Heart right ventricle (tissue), 16 donors: ENCODE measurements at places on chromosomes 12 and 14. TPM values are rescaled to one million over a fixed set of nuclear protein-coding genes. Genes with fewer than 3 reads are reported as not detected.

Gene POTEM
- total RNA-seq, result not detected

Gene LALBA
- not detected for total RNA-seq

Gene HOXC5
- not detected for total RNA-seq

Gene MYL2
- total RNA-seq, result 56,186 TPM

GRCh38 chr14:66254038-66254437, 232.1 kb upstream of the CCDC196 start:
- no peaks in the 10 kb centered on the region for H3K36me3 ChIP-seq
- no peaks in the 10 kb centered on the region for H3K27me3 ChIP-seq
- H3K4me3 ChIP-seq, result no peak overlapping the region
- peaks cover 4% of the 10 kb centered on the region for H3K4me1 ChIP-seq

GRCh38 chr14:68734231-68734732, 58.6 kb downstream of the ZFP36L1 start:
- no peaks in the 10 kb centered on the region for H3K27me3 ChIP-seq
- no peak for DNase-seq
- H3K4me3 ChIP-seq, result no peak overlapping the region
- H3K4me1 ChIP-seq, result peaks cover 41% of the 10 kb centered on the region
- no peak overlapping the region for H3K27ac ChIP-seq

DNA sequence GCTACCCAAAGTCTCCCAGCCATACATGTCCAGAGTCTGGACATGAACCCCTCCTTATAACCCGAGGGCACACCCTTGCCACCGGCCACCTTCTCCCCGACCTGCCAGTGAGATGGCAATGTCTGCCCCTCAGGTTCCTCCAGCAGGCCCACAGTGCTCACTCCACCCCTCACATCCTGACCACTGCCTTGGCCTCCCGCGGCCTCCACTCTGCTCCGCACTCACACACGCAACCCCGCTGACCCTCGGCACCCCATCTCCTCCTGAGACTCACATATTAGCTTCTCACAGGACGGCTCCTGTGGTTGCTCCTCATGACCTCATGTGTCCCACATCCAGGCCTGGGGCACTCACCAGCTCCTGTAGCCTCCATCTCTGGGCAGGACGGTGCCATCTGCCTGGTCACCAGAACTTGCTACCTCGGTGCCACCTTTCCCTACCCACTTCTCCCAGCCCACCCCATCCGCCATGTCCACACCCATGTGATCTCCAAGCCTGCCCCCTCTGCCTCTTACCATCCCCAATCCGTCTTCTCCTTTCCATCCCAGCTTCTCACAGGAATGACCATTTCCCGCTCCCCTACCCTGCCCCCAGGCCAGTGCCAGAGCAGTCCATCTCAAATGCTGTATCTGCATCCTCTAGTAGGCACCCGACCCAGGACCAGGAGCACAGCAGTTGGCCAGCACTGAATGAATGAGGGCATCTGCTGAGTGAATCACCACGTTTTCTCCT, 198.6 kb upstream of the DIO3 start:
- no peak overlapping the region for H3K4me3 ChIP-seq
- H3K4me1 ChIP-seq, result no peaks in the 10 kb centered on the region
- H3K27ac ChIP-seq, result no peak overlapping the region

DNA sequence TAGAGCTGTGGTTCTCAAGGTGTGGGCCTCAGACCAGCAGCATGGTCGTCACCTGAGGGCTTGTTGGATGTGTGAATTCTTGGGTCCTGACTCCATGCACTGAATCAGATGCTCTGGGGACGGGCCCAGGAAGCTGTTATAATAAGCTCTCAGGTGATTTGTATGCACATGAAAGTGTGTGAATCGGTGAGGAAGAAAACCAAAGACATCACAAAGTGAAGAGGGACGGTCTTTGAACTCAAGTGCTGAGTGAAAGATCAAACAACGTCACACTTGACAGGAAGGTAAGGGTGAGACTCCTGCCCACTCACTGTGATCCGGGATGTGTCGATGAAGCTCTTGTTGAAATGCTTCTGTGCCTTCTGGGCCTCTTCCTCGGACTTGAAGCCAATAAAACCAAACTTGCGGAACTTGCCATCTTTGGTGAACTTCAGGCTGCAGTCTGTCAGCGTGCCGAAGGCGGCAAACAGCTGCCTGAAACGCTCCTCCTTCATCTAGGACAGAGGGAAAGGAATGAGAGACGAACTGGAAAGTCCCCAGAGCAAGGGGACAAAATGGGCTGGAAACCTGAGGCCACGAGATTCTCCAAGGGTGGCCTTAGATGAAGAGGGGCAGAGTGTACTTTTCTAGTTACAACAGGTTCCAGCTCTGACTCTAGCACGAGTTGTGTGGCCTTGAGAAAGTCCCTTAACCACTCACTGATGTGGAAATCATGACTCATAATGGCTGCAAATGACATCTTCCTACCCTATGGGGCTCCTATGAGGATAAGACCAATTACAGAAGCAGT, 4.0 kb downstream of the RBM19 start:
- H3K27me3 ChIP-seq, result no peaks in the 10 kb centered on the region
- no peak for DNase-seq
- H3K27ac ChIP-seq, result no peak overlapping the region
- H3K36me3 ChIP-seq, result peaks cover 5% of the 10 kb centered on the region
- H3K4me3 ChIP-seq, result no peak overlapping the region

- no peak overlapping the region for H3K27ac ChIP-seq
- no peak for DNase-seq
- H3K4me1 ChIP-seq, result no peaks in the 10 kb centered on the region
Observed at GRCh38 chr14:100048786-100049185, 16.4 kb upstream of the EVL start.

GRCh38 chr14:74683406-74683805, 29.5 kb downstream of the AREL1 start:
- no peak for DNase-seq
- no peaks in the 10 kb centered on the region for H3K27me3 ChIP-seq
- H3K4me3 ChIP-seq, result no peak overlapping the region
- peaks cover 6% of the 10 kb centered on the region for H3K4me1 ChIP-seq

DNA sequence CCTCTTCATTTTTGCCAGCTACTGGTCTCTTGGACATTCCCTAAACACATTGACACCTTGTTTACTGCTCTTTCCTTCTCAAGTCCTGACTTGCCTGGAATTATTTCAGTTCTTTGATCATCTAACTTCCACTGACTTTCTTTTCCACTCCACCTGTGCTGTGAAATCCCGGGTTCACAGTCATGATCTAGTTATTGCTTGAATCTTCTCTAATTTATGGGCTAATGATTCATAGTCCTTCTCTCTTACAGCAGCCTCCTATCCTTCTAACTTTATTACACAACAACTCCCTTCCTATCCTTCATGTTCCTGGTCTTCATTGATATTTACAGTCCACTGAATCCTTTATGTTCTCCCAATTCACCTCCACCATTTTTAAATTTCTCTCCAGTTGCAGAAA, 260.1 kb downstream of the C12orf75 start:
- H3K27ac ChIP-seq, result no peak overlapping the region
- no peaks in the 10 kb centered on the region for H3K27me3 ChIP-seq
- DNase-seq, result no peak
- no peaks in the 10 kb centered on the region for H3K36me3 ChIP-seq

DNA sequence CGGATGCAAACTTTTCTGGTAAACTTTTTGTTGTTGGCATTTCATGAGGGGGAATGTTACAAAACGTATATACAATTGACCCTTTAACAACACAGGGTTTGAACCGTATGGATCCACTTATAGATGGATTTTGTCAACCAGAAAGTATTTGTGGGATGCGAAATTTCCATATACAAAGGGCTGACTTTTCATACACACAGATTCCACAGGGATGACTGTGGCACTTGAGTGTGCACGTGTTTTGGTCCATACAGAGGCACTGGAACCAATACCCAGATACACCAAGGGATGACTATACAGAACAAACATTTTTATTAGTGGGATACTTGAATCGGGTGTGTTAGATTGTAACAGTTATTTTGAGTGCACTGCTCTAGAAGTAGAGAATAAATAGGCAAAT, 29.8 kb upstream of the CCT2 start:
- H3K36me3 ChIP-seq, result no peaks in the 10 kb centered on the region
- no peak for DNase-seq
- no peak overlapping the region for H3K4me3 ChIP-seq
- H3K27ac ChIP-seq, result no peak overlapping the region
- H3K4me1 ChIP-seq, result peaks cover 7% of the 10 kb centered on the region

GRCh38 chr14:53462931-53463778, 310.0 kb upstream of the DDHD1 start:
- no peak for DNase-seq
- no peak overlapping the region for H3K27ac ChIP-seq
- no peaks in the 10 kb centered on the region for H3K27me3 ChIP-seq
- no peak overlapping the region for H3K4me3 ChIP-seq

GRCh38 chr14:92601757-92602417, 88.3 kb downstream of the RIN3 start:
- H3K27ac ChIP-seq, result no peak overlapping the region
- H3K36me3 ChIP-seq, result no peaks in the 10 kb centered on the region
- DNase-seq, result no peak
- H3K27me3 ChIP-seq, result no peaks in the 10 kb centered on the region
- H3K4me1 ChIP-seq, result peaks cover 24% of the 10 kb centered on the region

- H3K4me1 ChIP-seq, result peaks cover 5% of the 10 kb centered on the region
- no peak overlapping the region for H3K27ac ChIP-seq
- no peak for DNase-seq
- no peaks in the 10 kb centered on the region for H3K36me3 ChIP-seq
- no peak overlapping the region for H3K4me3 ChIP-seq
Observed at GRCh38 chr14:75329369-75329768, 50.7 kb downstream of the FOS start.

GRCh38 chr12:65607401-65607841, 216.9 kb upstream of the HMGA2 start:
- H3K27ac ChIP-seq, result no peak overlapping the region
- H3K4me1 ChIP-seq, result peaks cover 23% of the 10 kb centered on the region
- H3K27me3 ChIP-seq, result no peaks in the 10 kb centered on the region
- H3K36me3 ChIP-seq, result no peaks in the 10 kb centered on the region
- H3K4me3 ChIP-seq, result no peak overlapping the region

DNA sequence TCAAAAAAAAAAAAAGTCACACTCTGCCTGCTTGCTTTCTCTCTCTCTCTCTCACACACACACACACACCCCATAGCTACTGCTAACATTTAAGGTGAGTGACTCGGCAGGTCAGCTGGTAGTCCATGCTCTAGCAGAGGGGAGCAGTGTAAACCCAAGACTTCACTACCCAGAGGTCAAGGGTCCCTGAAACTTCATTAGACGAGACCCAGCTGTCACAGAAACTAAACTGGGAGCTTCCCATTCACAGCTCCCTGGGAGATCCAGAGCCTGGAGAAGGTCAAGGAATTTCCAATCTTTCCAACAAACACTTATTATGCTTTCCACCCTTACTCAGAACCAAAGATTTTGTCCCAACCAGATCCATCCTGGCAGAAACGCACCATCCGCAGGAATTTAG, 33.2 kb downstream of the CKAP4 start:
- no peaks in the 10 kb centered on the region for H3K27me3 ChIP-seq
- H3K4me3 ChIP-seq, result no peak overlapping the region
- no peak overlapping the region for H3K27ac ChIP-seq
- DNase-seq, result no peak
- H3K36me3 ChIP-seq, result no peaks in the 10 kb centered on the region
- H3K4me1 ChIP-seq, result no peaks in the 10 kb centered on the region

DNA sequence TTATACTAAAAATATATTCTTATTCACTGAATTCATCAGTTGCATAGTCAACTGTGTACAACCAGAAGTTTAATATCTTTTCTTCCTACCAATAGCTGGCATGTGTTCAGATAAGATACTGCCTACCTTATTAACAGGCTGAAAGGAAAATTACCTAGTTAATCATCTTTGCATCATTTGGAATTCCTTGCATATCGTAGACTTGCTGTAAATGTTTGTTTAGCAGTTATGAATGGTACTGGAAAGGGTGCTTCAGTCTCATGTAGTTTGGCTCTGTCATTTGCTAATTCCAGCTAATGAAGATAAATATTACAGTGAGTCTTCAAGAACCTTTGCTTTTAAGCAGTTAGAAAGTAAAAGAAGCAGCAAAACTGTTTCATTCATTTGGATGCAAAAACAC, 84.4 kb downstream of the PPHLN1 start:
- peaks cover 4% of the 10 kb centered on the region for H3K36me3 ChIP-seq
- H3K4me3 ChIP-seq, result no peak overlapping the region
- DNase-seq, result no peak
- H3K27ac ChIP-seq, result no peak overlapping the region
